NCI-H1048 (cell line): ENCODE measurements at places on chromosomes 1 and 21.

GRCh38 chr1:233085566-233085965, 135.2 kb downstream of the NTPCR start:
- DNase-seq: no peak

GRCh38 chr21:28427394-28428022, 565.2 kb downstream of the LTN1 start:
- DNase-seq: no peak

GRCh38 chr1:18608534-18608933, 22.1 kb upstream of the PAX7 start:
- DNase-seq: no peak

GRCh38 chr1:229385853-229386456, 43.1 kb upstream of the CCSAP start:
- no peak for DNase-seq

DNA sequence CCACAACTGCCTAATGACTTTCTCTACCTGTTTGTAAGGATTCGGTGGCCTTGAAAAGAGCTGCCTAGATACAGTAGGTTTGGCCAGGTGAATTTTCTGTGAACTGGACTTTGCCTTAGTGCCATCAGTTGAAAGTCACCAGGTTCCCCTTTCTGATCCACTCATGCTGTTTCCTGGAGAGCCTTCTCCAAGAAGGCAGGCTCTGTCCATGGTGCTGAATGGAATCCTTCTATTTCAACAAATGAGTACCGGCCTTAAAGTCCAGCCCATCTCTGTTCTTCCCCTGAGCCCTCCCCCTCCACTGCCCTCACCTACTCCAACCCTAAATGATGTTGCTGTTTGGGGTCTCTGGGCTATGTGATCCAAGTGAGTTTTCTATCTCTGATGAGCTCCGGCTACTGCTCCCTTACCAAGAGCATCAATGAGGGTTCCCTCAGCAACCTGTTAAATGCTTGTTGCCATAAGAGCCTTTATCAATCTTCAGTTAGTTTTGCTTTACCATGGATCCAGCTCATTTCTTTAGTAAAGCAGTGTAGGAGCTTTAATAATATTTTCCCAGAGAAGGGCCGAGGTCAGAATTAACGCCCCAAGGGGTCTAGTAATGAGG, 500.4 kb downstream of the PTPRU start:
- no peak for DNase-seq

- no peak for DNase-seq
These were observed 17.1 kb downstream of the ATP6V1G3 start for GRCh38 chr1:198523182-198523950.

GRCh38 chr1:17369466-17369865, 2.5 kb upstream of the PADI6 start:
- no peak for DNase-seq

DNA sequence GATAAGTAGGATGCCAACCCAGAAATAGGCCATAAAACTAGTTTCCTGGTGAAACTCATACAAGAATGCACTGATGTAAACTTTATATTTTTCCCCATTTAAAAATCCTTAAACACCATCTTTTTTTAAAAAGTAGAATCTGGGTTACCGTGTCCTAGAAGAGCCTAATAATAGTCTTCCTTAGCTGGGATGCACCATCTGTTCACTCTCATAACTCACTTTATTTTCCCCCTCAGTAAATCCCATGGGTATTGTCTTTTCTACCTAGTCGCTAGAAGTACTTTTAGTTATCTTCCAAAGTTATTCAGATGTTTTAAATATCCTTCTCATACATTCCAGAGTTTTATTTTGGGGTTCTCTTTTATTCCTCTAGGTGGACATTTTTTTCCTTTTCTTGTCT, 250.2 kb downstream of the PLA2G4A start:
- DNase-seq: no peak

DNA sequence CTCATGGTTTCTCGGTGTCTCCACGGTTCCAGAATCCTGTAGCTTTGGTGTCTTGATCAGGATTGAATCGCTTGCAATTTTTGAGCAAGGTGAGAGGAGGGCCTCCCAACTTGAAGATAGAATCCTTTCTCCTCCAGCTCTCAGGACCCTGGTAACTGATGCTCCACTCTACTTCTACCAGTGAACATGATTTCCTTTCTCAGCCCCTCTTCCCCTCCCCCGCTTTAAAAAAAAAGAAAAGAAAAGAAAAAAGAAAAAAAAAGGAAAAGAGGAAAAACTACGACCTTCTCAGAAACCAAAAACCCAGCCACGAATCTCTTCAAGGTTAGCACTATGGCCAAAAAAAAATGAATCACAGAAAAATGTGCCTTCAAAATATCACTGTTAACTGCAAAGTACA, 1.2 kb downstream of the ARHGEF11 start:
- no peak for DNase-seq

DNA sequence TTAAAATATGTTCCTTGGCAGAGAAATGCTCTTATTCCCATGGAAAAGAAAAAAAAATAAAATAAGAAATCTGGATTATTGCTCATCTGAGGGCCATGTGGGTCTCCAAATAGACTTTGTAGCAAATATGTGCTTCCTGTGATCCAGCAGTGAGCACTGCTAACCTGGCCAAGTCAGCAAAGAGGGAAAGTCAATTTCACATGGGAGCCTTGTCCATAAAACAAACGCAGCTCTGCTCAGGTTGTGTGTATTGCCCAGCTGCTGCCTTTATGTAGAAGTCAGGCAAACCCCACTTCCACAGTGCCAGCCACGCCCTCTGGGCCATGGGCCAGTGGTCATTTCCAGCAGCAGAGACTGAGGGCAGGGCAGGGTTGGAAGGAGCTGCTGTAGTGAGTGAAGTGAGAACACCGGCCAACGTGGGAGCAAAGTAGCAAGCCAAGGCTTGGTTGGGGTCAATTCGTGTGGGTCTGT, 174.3 kb downstream of the LYPLAL1 start:
- DNase-seq: no peak

GRCh38 chr1:59179673-59180072, 117.2 kb upstream of the FGGY start:
- DNase-seq: no peak

GRCh38 chr21:31511258-31511657, 148.2 kb upstream of the SOD1 start:
- no peak for DNase-seq

DNA sequence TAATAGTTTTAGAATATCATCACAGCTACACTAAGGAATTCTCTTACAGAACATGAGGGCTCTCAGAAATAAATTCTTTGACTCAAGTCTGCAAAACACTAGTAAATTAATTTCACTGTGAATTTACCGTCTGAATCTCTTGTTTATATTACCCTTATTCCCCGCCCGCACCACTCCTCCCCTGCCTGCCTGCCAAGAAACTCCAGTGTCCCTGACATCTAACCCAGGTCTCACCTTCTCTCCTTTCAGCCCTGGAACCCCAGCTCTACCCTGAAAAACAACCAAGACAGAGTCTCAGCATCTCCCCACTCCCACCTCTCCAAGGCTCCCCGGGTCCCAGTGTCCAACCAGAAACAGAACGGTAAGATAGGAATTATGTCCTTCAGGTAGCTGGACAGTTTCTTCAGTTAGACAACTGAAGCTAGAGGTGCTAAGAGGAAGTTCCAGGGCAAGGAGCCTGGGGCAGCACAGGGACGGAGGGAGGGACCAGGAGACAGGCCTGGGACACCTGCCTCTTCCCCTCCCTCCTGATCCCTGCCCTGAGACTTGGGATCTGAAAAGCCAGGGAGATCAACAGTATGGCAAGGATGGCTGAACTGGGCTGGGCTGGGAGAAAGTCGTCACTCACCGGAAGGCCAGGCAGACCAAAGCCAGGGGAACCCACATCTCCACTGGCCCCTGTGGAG, 15.4 kb downstream of the COL16A1 start:
- DNase-seq: no peak

DNA sequence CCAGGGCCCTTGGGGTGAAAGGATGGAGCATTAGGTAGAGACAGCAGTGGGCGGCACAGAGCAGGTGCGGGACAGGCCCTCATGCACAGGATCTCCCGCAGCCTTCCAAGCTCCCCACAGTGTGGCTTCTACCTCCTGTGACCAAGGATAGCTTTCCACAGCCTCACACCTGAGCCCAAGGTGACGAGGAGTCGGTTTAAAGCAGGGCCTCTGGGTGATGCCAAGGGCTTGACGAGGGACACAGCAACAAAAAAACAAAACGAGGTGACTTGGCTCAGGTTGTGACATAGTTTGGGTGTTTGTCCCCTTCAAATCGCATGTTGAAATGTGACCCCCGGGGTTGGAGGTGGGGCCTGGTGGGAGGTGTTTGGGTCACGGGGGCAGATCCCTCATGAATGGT, 15.3 kb downstream of the RSPH1 start:
- DNase-seq: no peak
